DMS 273 treated with DMSO at 0.1 percent for 48 hours (cell line): ENCODE measurements at places on chromosomes 12 and 14.

- no peak for DNase-seq
Measured at GRCh38 chr12:104713444-104713843, 244.6 kb downstream of the SLC41A2 start.

GRCh38 chr12:41032386-41032785 is 155.7 kb upstream of the PDZRN4 start:
- no peak for DNase-seq

- no peak for DNase-seq
Measured at GRCh38 chr14:79660053-79660939, 551.0 kb downstream of the DIO2 start.

- no peak for DNase-seq
Measured at GRCh38 chr12:42145197-42145549, 499 bp upstream of the GXYLT1 start.

GRCh38 chr12:96861656-96862055 is 45.4 kb upstream of the NEDD1 start:
- DNase-seq: no peak

- no peak for DNase-seq
Measured at GRCh38 chr12:63809566-63809965, 29.9 kb downstream of the RXYLT1 start.

DNA sequence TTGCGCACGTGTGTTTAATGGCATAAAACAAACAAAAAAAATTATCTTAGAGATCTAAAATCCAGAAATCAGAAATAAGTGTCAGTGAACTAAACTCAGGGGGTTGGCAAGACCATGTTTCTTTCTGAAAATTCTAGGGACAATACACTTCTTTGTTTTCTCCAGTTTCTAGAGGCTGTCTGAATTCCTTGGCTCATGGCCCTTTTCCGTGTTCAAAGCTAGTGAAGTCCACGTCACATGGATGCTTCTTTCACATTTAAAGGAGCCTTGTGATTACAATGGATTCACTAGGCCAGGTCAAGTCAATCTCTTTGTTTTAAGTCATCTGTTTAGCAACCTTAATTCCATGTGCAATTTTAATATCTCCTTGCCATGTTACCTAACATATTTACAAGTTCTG is 22.4 kb downstream of the SLCO1B3 start:
- DNase-seq: no peak

DNA sequence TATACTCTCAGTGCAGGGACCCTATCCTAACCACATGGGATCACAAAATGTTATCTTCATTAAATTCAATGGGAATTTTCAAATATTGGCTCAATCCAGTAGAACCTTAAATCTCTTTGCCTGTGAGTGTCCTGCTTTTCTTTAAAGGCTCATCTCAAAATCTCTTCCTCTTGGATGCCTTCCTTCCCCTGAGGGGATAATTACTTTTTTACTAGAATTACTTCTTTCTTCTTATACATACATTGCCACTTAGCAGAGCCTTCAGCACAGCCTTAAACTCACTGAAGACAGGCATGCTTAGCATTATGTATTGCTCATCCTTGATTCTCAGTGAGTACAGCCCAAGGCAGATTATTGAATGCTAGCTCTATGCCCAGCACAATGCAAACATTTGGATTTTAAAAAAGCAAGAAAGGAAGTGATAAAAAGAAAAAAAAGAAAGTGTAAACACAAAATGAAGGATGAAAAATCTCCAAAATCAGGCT is 1918.0 kb upstream of the FLRT2 start:
- DNase-seq: no peak
